ENCODE measurements at places on chromosomes 2 and 18.

GRCh38 chr2:18362696-18363095 is 197.8 kb downstream of the RDH14 start:
- DNase-seq: no peak

- no peak for DNase-seq
These were observed 103.2 kb downstream of the FAM161A start for GRCh38 chr2:61750624-61751023.

- DNase-seq: no peak
These were observed 25.2 kb upstream of the REL start for GRCh38 chr2:60855989-60856669.

- DNase-seq: no peak
These were observed 232.5 kb downstream of the MYT1L start for GRCh38 chr2:2098458-2099167.

DNA sequence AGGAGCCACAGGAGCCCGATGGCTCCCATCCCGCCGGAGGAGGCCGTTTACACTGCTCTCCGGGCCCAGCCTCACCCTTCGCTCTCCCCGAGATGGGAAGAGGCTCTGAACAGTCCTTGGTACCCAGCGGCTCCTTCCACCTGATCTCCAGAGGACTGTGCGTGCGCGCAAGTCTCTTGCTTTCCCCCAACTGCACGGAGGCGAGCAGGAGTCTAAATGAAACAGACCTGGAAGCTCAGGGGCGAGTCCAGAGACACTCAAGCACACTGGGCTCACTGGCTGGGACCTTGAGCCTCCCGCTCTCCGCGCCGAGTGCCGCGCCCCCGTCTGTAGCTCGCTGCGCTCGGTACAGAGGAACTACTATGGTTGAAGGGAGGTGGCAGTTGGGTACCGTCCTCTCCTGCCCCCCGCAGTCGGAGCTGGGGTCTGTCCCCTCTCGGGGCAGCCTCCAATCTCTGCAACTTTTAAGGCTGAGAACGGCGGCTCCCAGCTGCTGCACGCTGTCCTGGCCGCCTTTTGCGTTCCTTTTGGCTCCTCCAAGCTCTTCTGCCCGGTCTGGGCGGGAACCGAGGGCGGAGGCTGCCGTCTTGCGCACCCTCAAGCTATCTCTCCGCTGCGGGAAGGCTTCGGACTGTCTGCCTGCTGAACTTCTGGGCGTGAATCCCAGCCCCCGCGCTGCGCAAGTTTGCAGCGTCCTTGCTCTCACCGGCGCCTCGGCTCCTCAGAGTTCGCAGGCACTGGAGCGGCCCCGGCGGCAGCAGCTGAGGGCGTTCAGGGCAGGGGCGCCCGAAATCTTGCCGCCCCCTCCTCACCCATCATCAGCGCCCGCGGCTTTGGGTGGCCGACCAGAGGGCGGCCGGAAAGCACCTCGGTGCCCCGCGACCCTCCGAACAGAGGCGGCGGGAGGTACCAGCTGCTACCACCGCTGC is 491 bp downstream of the ALK start:
- DNase-seq: no peak

DNA sequence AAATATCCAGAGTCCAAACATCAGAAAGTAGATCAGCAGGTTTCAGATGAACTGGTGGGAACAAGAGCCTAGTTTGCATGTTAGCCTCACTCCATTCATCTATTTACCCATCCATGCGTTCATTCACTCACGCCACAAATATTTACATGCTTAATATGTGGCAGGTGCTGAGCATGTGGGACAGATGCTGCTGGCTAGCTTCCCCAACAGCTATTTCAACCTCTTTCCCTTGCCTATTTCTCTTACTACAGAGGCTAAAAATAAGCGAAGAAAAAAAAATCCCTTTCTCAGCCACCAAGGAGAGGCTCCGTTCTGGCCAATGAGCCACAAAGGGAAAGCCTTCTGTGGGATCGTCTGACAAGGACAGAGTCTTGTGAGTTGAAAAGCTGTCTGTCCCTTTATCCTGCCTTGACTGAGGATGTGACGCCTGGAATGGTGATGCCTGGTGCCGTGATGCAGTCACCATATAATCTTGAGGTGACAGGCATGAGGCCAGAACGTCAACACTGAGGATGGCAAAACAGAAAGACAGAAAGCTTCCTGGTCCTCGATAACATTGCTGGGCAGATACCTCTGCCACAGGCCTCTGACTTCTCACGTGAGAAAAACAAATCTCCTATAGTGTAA is 78.2 kb downstream of the KCTD1 start:
- no peak for DNase-seq

- no peak for DNase-seq
These were observed 181.3 kb downstream of the IKZF2 start for GRCh38 chr2:212970132-212970531.

DNA sequence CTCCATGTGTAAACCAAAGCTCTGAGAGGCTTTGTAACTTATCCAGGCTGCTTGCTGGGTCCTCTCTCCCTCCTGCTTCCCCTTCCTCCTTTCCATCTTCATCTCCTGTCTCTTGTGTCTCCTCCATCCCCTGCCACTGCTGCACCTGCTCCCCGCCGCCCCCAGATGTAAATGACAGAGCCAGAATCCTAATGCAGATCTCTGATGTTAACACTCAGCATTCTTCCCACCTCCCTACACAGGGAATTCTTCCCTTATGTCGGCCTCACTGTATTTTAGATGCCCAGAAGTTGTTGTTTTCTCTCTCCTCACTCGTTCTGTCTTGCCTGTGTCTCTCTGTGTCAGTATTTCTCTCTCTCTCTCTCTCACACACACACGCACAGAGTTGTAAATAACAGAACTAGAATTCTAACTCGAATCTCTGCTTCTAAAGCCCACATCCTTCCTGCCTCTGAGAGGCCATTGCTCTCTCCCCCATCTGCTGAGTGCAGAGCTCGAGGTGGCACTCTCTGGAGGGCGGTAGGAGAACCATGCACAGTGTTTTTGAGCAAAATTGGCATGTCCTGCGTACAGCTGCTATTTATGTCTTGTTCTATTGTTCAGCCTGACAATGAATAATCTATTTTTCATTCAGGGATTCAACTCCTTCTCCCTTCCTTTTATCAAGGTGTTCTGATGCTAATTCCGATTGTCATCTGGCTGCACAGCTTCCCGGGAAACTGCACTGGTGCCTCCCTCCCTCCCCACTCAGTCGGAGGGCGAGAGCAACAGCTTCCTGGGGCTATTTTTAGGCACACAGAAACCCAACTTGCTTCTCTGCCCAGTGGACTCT is 219.9 kb downstream of the SH3RF3 start:
- DNase-seq: no peak

- DNase-seq: no peak
These were observed 89.3 kb upstream of the TMEM247 start for GRCh38 chr2:46390036-46390435.

GRCh38 chr18:74083557-74083952 is 64.1 kb downstream of the FBXO15 start:
- no peak for DNase-seq

DNA sequence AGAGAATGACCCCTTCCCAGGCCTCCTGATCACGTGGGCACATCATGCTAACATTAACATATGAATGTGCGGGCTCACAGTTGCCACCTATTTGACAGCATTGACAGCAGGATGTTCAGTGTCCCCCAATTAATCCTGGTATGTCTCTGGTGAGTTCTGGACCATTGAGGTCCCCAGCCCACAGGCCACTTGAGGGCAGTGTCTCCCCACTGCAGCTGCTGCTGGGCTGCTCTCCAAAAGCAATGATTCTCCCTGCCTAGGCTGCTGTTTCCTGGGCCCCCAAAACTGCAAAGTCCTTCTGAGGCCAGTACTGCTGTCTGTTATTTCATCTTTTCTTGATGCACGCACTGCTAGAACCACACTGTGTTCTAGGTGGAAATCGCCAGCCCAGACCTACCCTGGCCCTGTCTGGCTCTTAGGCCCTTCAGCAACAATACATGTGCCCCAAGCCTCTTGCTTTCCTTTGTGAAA is 52.7 kb upstream of the MAPK4 start:
- DNase-seq: no peak

GRCh38 chr18:78822171-78822948 is 157.3 kb upstream of the SALL3 start:
- DNase-seq: no peak

- no peak for DNase-seq
These were observed 1.3 kb upstream of the TBC1D8 start for GRCh38 chr2:101152272-101153076.

- no peak for DNase-seq
These were observed 144.3 kb downstream of the MTCL1 start for GRCh38 chr18:8849696-8850095.

GRCh38 chr2:242053921-242054320 is 184.4 kb downstream of the RTP5 start:
- no peak for DNase-seq

- DNase-seq: no peak
These were observed 482.2 kb downstream of the SPAG16 start for GRCh38 chr2:213766465-213766901.

DNA sequence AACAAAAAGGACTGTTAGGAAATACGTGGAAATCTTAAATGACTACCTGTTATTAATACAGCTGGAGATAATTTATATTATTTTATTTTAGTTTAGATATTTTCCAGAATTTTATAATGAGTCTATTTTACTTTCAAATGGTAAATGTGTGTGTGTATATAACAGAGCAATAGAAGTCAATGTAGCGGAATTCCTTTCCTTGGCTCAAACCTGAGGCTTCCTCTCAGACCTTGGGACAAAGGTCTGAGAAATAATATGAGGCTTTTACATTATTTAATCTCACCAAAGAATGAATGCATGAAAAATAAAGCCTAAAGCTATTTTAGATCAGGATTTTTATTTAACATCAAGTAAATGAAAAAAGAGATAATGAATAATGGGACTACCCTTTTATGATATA is 65.7 kb downstream of the SLC8A1 start:
- DNase-seq: no peak

DNA sequence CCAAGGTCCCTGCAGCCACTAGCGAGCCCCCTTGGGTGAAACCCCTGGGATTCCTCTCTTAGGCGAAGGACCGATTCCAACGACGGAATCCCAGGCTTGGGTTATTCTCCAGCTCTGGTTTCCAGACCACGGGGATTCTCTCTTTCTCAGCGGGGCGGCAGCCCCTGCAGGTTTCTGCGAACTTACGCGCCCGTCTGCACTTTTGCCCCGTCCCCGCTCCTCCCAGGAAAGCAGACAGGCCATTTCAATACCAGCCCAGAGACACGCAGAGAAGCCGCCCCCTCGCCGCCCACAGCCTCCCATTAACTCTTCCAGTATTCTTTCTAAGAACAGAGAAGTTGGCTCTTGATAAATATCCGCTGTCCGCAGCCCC is 1.2 kb downstream of the CBLN2 start:
- no peak for DNase-seq

DNA sequence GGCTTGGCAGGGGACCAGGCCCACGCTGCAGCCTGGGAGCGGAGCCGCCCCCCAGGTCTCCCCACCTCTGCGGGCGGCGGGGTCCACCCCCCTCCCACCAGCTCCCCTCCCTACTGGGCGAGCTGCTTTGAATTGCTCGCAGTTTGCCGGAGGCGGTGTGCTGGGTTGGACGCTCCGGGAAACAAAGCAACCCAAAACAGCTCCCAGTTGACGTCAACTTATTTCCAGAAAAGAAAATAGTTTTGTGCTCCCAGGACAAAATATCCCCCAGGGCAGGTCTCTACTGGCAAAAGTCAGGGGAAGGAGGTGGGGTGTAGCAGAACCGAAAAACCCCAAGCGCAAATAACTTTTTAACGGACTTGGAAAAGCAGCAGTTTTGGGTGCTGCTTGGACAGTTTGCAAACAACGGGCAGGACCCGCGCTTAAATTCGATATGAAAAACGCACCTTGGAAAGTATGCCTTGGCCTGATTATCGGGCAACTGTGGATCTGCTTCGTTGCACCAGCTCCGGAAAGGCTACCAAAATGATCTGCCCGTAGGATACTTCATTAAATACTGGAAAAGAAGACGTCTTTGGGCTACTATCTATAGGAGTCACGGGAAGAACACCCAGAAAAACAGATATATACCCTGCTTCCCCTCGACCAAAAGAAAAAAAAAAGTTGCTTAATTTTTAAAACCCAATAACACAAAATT is 2.8 kb upstream of the KCTD1 start:
- DNase-seq: no peak

DNA sequence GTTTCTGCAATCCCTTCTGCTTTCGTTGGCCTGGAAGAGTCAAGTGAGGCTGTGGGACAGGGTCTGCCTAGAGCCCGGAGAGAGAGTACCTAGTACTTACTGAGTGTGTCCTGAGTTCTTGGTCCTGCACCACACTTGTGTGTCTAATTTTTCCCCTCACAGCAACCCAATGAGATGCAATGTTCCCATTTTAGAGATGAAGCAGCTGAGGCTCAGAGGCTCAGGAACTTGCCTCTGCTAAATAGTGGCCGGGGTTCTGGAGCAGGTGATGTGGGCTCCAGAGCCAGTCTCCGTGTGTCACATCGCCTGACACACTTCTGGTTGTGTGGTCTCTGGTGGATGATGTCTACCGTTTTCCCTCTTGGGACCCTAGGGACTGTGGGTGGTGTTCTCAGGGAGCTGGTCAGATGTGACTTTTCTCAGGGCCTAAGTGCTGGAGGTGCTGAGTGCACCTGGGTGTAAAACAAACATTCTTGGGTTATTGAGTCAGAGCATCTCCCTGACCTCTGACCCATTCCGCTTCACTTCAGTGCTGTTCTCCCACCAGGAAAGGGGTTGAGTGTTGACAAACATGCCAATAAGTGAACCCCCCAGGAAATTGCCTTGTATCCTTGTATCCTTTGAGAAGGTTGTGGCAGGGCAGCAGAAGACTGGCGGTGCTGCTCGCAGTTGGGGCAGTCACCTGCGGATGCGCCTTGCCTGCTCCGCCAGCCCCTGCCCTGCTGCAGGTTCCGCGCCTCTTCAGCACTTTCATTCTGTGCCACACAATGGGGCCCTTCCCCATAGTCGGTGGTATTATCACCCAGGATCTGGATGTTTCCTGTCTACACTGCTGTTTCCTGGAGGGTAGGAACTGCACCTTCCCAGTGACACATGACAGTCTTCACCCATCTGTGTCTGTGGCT is 32.1 kb downstream of the HK2 start:
- no peak for DNase-seq

GRCh38 chr18:33440060-33441043 is at the start of gene CCDC178:
TSS of gene CCDC178 (minus strand) at chr18:33440721. CDS start at chr18:33412088, 28,633 bp downstream.
- DNase-seq: no peak

DNA sequence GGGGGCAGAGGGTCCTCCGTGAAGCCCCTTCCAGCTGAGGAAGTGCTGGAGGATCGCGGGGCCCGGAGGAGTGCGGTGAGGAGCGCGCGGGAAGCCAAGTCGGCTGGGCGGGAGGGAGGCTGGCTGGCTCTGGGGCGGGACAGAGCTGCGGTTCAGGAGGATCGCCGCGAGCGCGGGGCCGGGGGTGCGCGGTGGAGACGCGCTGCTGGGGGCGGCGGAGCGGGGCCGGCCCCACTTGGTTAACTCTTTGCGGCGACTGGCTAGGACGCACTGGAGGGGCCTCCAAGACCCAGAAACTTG is 464 bp downstream of the CYBRD1 start:
- DNase-seq: no peak

GRCh38 chr2:239109041-239109927 is 261.4 kb downstream of the TWIST2 start:
- no peak for DNase-seq

GRCh38 chr2:44119878-44120277 is 48.8 kb upstream of the PPM1B start:
- DNase-seq: no peak
